ENCODE measurements at places on chromosomes 5 and 9.

DNA sequence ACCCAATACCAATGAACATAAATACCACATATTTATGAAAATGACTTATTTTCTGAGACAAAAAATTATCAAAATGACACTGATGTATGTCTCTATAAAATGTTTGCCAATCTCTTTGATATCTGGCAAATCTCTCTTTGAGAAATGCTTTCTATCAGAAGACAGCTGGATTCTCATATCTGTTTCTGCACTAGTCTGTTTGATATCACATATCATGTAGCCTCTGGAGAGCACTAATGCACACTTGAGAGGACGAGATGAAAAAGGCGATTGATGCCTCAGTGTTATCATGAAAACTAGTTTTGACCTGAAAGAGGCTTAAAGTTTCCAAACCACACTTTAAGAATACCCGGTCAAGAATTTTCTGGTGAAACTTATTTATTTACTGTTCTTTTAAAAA, 29.1 kb upstream of the ANKRD55 start:
- no peak for DNase-seq

DNA sequence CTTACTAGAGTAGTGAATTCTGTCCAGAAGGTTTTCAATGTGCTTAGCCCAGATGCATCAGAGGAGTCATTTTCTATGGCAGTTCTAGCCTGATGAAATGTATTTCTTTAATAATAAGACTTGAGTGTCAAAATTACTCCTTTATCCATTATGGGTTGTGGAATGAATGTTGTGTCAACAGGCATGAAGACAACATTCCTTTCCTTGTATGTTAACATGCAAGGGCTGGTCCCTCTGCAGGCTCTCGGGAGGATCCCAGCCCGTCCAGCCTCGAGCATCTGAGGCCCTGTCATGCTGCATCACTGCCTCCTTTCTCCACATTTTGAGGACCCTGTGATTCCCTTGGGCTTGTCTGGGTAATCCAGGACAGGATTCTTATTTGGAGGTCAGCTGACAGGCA, 42.9 kb upstream of the FAM120AOS start:
- no peak for DNase-seq

GRCh38 chr9:134294153-134295071, 31.8 kb upstream of the RXRA start:
- no peak for DNase-seq

- DNase-seq: no peak
These were observed 49.6 kb downstream of the CD180 start for GRCh38 chr5:67146981-67147380.

- DNase-seq: no peak
These were observed 202.7 kb downstream of the CD180 start for GRCh38 chr5:66993882-66994281.

GRCh38 chr5:82886911-82887310, 190.3 kb downstream of the TMEM167A start:
- DNase-seq: no peak

DNA sequence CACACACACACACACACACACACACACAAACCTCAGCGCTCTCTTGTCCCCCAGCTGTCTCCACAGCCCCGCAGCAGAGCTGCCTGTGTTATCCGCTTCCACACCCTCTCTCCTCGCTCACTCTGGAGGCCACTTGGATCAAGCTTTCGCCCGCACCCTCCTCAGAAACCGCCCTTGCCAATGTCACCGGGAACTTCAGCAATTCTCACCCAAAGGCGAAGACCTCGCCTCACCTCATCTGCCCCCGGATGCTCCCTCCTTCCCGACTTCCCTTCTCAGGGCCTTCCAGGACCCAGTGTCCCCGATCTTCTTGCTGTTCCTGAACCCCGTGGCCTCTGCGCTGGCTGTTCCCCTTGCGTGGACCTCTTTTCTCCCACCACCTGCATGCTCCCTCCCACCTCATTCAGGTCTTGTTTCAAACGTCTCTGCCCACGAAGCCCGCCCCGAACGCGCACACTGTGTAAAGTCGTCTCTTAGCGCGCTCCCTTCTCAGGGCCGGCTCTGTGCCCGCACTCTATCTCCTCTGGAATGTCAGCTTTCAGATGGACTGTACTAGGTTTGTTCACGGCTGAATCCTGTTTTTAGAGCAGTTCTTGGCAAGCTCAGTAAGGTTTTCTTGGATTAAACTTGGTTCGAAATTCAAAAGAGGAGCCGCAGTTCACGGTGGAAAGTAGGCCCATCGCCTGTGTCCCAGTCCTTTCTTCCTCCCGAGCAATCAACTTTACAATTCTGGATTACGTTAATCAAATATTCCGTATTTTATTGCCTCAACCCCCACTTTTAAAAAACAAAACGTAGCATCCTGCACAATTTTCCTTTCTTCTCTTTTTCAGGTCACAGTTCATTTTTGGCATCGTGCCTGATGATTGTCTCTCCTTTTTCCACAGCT, 1.0 kb upstream of the TRIM7 start:
- DNase-seq: no peak

GRCh38 chr5:1281038-1281882, 13.6 kb downstream of the TERT start:
- DNase-seq: no peak

DNA sequence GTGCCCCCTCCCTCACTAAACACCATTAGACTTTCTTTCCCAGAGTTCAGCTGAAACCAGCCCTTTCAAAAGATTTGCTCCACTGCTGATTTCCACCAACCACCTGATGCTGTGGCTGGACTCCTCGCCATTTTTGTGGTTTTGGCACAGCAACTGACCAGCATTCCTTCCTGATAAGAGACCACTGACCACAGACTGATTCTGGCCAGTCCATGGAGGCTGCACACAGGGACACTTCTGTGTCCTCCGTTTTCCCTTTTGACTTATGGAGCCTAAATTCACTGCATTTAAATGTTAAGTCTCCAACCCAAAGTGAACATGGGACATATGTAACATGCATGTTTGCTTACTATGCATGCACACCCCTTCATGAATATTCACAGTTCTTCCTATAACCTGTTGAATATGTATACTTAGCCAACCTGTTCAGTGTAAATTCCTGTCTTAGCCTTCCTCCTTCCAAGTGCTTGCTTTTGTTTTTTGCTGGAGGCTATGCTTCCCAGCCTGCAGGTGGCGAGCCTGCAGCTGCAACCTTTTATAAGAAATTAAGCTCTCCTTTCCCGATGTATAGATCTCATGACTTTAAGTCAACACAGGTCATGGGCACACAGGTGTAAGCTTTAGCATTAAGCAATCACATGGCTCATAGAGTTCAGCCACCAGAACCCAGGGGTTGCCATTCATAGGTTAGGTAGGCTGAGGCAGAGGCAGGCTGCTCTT, 78.7 kb downstream of the ACTL7B start:
- no peak for DNase-seq

- DNase-seq: no peak
These were observed 1.1 kb upstream of the BNC2 start for GRCh38 chr9:16871336-16872151.

DNA sequence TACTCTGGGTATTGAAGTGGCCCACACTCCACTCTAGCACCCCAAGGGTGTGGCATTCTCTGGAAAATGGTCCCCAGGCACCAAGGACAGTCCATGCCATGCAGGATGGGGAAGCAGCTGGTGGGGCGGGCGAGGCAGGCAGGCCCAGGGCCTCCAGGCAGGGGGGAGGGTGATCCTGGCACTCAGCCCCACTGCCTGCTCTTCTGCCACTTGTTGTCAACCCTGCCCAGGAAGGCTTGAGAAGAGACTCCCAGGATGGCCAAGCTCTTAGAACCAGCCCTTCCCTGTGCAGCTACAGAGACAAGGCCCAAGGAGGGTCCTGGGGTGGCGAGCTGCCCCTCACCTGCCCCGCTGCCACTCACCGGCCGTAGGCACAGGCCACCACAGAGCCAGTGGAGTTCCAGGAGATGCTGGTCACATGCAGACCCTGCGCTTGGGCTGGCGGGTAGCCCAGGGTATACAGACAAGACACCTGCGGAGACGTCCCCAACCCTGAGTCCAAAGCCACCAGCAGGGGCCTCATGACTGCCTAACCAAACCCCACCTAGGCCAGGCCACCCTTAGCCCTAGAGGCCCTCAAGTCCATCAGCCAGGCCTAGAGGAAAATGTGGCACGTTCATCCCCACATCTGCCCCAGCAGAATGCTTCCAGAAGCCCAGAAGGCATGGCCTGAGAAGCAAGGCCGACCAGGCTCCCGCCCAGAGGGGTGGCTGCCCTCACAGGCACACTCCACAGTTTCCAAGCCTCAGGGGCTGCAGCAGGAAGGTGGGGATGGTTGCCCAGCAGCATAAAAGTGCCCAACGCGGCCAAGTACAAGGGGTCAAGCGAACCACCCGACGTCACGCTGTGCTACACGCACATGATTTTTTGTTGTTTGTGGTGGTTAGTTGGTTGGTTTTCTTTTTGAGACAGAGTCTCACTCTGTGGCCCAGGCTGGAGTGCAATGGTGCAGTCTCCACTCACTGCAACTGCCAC, 19.8 kb downstream of the DYNC2I2 start:
- no peak for DNase-seq

- no peak for DNase-seq
These were observed 181.0 kb upstream of the GHR start for GRCh38 chr5:42242210-42242609.

GRCh38 chr9:7058473-7058872, 300.7 kb downstream of the KDM4C start:
- DNase-seq: no peak

Data from NCI-H446 treated with DMSO at 0.1 percent for 48 hours (cell line).